Progenitor cell of endocrine pancreas (in vitro differentiated cells): ENCODE measurements at places on chromosomes 4 and X. TPM values are rescaled to one million over a fixed set of nuclear protein-coding genes. Genes with fewer than 3 reads are reported as not detected.

Gene GABRE
- 1.5 and 2.6 TPM in 2 replicates for total RNA-seq

Gene RAI2
- 7.0 and 7.2 TPM in 2 replicates for total RNA-seq

Gene TMPRSS11D
- not detected in 2 replicates for total RNA-seq

Gene CLGN
- 9.9 and 10.8 TPM in 2 replicates for total RNA-seq

Gene REPS2
- 2.6 and 4.3 TPM in 2 replicates for total RNA-seq
